ENCODE measurements at places on chromosomes 5 and 9.

GRCh38 chr9:136571531-136571930, 25.7 kb upstream of the NOTCH1 start:
- DNase-seq: no peak

GRCh38 chr5:57280853-57281252, 107.0 kb downstream of the GPBP1 start:
- DNase-seq: no peak

GRCh38 chr5:96254980-96255691, 177.9 kb downstream of the PCSK1 start:
- DNase-seq: no peak

- no peak for DNase-seq
These were observed 477.1 kb downstream of the PDE4D start for GRCh38 chr5:59416451-59416850.

DNA sequence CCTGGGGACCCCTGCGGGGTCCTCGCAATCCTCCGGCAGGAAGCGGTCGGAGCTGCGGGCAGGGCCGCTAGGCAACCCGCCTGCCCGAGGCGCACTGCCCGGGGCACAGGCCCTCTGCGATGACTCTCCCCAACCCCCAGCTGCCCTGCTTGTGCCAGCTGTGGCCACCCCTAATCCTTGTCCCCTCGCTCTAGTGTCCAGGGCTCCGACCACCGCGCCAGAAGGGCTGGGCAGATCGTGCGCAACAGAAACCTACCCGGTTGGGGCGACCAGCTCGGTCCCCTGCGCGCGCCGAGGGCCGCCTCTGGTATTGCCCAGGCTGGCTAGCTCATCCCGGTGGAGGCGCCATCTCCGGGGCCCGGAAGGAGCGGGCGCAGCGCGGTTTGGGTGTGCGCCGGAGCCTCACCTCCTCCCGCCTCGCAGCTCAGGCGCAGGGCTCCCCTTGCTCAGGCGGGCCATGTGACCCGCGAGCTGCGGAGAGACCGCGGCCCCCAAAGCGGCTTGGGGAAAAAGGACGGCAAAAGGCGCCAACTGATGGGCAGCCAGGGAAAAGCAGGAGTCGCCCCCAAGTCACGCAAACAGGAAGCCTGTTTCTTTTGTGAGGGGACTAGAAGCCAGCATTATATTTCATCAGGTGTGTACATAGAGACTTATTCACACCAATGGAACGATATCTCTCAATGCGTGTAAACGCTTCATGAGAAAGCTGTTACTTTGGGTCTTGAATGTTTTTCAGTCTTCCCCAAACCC, 46.8 kb upstream of the RNF20 start:
- peak; percentile 76 for DNase-seq

- DNase-seq: no peak
These were observed 131.4 kb downstream of the CD180 start for GRCh38 chr5:67065237-67065636.

DNA sequence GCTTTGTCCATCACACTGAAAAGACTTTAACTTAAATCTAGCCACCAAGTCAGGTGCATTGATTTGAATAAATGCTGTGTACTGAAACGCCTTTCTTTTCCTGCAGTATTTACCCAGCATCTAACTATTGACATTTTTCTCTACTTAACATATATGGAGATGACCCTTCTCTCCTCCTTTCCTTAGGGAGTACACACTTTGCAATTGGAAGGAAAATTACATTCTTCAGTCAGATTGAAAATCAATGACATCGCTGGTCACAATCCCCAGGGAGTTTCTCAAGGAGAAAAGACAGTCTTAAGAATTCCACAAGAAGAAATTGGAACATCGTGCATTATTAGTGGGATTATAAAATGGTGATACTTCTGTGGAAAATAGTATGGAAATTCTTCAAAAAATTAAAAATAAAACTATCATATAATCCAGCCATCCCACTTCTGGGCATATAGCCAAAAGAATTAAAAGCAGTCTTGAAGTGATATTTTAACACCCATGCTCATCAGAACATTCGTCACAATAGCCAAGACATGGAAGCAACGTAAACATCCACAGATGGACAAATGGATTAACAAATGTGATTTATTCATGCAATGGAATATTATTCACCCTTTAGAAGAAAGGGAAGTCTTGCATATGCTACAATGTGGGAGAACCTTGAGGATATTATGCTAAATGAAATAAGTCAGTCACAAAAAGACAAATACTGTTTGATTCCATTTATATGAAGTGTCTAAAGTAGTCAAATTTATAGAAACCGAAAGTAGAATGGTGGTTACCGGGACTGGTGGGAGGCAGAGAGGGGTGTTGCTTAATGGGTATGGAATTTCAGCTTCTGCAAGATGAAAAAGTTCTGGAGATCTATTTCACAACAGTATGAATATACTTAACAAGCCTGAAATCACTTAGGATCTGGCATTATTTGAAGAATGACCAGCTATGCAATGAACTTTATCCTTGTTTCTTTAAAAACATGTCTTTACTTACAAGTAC, 14.3 kb upstream of the FREM1 start:
- DNase-seq: no peak

GRCh38 chr5:118628660-118629354, 359.5 kb downstream of the DTWD2 start:
- no peak for DNase-seq

DNA sequence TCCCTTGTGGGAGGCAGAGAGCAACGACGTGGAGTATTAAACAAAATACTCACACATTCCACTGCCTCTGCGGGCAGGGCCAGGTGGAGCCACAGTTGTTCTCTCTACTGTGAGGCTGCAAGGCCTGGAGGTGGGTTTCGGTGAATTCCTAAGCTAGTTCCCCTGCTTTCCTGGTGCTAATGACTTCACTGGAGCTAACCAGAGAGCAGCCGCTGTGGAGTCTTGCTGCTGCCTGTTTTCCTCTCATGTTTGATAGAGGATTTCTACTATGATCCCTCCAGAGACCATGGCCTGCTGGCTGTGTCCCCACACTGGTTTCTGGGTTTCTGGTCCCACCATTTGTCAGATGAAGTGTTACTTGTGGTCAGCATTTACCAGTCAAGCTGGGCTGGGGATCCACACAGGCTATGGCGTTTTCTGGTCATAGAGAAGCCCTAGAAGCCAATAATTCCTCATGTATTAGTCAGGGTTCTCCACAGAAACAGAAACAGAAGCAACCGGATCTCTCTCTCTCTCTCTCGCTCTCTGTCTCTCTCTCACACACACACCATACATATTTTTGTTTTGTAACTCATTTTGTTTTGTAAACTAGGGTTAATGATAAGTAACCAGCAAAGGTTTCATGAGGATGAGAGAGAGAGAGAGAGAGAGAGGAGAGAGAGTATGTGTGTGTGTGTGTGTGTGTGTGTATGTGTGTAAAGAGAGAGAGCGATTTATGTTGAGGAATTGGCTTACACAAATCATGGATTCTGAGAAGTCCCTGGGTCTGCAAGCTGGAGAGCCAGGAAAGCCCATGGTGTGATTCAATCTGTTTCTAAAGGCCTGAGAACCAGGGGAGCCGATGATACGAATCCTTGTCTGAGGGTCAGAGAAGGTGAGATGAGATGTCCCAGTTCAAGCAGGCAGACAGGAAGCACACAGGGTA, 403.0 kb downstream of the GADD45G start:
- no peak for DNase-seq

DNA sequence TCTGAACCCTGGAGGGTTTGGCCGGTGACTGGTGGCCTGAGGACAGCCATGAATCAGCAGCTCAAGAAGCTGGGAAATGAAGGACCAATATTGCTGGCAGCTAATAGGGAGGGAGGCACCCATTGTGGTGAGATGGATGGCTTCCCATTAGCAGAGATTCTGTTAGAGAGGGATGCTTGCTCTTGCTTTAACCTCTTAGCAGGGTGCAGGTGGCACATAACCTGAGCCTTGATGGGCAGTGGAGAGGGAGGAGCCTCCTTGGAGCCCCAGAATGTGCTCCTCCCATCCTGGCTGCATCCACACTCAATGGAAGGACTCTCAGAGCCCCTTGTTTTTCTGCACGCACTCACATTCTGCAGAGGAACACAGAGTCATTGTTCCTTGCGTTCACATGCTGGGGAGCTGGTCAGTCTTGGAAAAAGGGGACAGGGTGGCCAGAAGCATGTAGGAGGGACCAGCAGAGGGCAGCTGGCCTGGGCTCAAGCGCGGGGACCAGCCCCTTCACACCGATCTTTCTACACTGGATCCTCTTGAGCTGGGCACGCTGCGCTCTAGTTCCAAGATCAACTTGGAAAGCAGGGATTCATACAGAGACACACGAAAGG, 161.8 kb downstream of the MED10 start:
- no peak for DNase-seq

DNA sequence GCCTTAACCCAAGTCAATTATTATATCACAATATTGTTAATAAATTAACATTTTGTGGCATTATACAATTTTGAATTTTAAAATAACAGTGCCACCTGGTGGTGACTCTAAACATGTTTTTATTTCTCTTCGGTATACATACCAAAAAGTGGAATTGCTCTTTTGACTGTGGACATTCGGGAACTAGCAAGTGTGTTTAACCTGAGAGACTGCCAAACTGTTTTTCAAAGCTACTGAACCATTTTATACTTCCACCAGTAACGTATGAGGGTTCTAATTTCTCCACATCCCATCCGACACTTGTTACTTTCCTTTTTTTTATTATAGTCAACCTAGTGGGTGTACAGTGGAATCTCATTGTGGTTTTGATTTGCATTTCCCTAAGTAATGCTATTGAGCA, 18.3 kb upstream of the HSDL2 start:
- no peak for DNase-seq

GRCh38 chr9:81162361-81162760, 527.0 kb downstream of the TLE1 start:
- no peak for DNase-seq

DNA sequence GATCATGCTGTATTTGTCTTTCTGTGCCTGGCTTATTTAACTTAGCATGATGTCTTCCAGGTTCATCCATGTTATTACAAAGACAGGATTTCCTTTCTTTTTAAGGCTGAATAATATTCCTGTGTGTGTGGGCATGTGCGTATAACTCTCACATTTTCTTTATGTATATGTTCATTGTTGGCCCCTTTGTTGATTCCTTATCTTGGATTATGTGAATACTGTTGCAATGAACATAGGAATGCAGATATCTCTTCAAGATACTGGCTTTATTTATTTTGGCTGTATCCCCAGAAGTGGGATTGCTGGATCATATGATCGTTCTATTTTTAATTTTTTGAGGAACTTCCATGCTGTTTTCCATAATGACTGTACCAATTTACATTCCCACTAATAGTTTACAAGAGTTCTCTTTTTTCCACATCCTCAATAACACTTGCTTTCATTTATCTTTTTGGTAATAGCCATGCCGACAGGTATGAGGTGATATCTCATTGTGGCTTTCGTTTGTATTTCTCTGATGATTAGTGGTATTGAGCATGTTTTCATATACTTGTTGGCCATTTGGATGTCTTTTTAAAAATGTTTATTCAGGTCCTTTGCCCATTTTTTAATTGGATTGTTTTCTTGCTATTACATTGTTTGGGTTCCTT, 38.0 kb downstream of the CREBRF start:
- no peak for DNase-seq

DNA sequence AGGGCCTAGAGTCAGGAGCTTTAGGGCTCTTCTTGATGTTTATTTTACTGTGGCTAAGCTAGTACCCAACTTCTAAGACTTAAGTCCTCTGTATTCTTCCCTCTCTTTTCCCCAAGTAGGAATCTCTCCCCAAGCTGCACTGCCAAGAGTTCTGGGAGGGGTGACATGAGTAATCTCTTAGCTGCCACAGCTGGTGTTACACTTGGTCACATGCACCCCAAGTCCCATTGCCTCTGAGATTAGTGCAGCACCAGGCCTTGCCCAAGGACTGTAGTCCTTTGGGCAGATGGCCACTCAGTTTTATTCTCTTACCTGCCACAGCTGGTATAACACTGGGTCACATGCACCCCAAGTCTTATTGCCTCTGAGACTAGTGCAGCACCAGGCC, 114.7 kb upstream of the RIOK2 start:
- DNase-seq: no peak

DNA sequence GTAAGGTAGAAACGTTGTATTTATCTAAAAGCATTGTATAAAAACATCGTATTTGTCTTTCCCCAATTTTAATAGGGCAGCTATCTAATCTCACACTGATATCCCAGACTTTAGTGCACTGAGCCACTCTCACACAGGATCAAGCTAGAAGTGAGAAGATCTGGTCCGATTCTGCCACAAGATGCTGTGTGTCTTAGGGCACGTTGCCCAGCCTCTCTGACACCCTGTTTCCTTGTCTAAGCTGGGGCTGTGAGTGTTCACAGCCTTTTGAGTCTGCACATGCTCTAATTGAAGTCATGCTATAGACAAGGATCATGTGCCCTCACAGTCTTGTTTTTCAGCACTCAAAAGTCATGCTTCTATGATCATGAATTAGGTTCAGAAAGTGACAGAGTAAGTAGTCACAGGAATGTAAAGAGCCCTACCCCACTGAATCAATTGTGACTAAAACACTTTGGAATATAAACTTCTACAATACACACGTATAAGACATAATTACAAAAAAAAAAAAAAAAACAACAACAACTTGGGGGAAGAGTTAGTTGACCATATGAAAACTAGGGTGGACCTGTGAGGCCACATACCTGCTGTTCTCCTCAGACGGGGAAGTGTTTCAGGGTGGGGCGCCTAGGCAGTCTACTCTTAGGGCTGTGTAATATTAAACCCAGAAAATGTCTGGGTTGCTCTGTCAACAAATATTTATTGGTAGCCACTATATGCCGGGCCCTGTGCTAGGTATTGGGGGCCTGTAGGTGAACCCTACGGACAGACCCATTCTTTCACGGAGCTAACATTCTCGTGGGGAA, 893 bp upstream of the ABLIM3 start:
- DNase-seq: no peak

- no peak for DNase-seq
These were observed 20.7 kb downstream of the GOLGA2 start for GRCh38 chr9:128254855-128255759.

- DNase-seq: no peak
These were observed 14.4 kb upstream of the CCDC69 start for GRCh38 chr5:151238303-151238741.

DNA sequence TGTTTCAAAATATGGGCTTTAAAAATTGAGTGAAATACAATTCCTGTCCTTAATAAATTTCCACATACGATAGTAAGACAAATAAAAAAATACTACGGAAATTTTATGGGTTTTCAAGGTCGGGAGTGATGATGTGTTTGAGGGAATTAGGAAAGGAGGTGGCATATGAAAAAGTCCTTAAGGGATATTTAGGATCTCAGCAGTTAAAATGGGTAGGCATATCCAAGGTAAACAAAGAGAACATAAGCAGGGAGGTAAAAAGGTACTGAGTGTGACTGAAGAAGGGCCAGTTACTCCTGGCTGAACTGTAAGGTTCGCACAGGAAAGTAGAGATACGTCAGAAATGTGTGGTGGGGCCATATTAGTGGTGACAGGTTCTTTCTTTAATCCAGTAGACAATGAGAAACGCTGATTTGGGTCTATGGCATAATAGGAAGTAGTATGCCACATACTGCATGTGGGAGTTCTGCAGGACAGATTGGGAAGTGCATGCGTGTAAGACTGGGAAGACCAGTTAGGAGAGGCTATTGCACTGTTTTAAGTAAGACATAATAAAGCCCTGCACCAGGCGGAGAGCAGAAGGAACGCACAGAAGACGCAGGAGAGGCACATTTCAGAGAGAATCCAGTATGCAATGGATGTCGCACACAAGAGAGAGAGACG, 937 bp upstream of the HMGCR start:
- DNase-seq: peak; percentile 34

- no peak for DNase-seq
These were observed 216.8 kb downstream of the PAX5 start for GRCh38 chr9:36817160-36817834.
